Stimulated activated CD4-positive, alpha-beta T cell treated with anti-CD3 and anti-CD28 coated beads, TNF-alpha, amount 100 ng/mL, for 4 hours (primary cell): ENCODE measurements at places on chromosomes 1 and 21.

GRCh38 chr1:10909697-10910680 lies 102.5 kb upstream of the TARDBP start:
- peak; percentile 44 for DNase-seq

DNA sequence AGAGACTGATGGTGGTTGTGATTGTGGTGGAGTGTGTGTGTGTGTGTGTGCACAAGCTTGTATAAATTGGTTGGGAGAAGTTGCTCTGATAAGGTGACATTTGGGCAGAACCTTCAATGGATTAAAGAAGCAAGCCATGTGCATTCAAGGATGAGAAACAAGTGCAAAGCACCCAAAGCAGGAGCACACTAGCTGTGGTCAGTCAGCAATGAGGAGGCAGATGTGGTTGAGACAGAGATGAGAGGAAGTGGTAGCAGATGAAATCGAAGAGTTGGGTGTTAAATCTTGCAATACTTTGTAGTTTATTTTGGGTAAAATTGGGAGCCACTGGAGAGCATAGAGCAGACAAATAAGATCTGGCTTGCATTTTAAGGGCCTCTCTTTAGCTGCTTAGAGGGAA lies 4.4 kb upstream of the PGBD5 start:
- DNase-seq, result no peak

DNA sequence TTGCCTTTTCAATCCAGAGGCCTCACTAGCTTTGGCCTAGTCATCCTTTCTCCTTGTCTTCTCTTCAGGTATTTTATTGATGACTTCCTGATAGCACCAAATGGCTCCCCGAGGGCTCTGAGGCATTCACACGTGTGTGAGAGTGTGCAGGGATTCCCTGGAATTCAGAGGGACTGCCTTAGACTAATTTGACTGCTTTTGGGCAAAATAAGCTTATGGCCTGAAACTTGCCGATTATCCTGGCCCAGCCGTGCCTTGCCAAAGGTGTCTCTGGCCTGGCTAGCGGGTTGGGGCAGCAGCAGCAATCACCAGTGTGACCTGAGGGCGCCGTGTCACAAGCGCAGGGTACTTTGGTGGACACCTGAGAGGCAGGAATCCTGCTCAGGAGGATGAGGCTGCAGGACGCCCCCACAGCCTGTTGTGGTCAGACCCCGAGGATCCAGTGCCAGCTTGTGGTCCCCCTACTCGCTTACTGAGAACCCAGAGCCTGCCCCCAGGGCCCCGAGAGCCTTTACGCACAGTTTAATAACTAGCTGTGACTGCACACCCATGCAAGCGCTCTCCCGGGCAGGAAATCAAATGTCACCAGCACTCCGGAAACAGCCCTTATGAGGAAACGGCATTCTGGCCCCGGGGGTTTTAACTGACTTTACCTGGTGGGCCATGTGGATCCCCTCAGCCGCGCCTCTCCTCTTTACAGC lies 62.8 kb upstream of the PDE9A start:
- DNase-seq, result no peak

GRCh38 chr1:18085387-18086074 lies 22.1 kb upstream of the IGSF21 start:
- DNase-seq, result no peak

- peak; percentile 33 for DNase-seq
Observed at GRCh38 chr1:182616130-182617013, 12.2 kb upstream of the RGS16 start.

DNA sequence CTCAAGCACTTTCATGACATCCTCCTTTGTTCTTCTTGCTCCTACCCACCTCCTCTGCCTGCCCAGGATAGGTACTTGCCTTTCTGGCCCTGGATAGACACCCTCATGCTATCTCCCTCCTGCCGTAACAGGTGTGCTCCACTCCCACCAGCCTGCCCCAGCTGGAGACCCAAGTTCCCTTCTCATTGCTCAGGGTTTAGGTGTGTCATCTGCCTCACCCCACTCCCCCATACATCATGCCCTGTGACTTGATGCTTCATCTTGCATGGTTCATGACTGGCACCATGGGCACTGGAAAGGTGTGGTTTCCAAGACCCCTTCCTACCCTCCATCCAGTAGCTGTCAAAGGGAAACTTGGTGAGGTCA lies 5.9 kb downstream of the RHEX start:
- no peak for DNase-seq

DNA sequence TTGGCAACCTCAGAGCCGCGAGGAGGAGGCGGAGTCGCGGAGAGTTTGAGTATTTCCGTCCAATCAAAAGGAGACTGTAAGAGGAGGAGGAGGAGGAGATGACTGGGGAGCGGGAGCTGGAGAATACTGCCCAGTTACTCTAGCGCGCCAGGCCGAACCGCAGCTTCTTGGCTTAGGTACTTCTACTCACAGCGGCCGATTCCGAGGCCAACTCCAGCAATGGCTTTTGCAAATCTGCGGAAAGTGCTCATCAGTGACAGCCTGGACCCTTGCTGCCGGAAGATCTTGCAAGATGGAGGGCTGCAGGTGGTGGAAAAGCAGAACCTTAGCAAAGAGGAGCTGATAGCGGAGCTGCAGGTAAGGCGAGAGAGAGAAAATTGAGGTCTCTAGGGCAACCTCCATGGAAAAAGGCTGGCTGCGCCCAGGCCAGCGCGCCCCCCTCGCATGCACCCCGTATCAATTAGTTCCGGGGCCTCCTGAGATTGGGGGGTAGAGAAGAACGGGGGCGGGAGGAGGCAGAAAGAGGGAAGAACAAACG lies at the start of gene PHGDH:
PHGDH (plus strand) TSS at position 131 of the 538 bp plus-strand sequence; CDS start at position 220, 89 bp downstream.
- no peak for DNase-seq

DNA sequence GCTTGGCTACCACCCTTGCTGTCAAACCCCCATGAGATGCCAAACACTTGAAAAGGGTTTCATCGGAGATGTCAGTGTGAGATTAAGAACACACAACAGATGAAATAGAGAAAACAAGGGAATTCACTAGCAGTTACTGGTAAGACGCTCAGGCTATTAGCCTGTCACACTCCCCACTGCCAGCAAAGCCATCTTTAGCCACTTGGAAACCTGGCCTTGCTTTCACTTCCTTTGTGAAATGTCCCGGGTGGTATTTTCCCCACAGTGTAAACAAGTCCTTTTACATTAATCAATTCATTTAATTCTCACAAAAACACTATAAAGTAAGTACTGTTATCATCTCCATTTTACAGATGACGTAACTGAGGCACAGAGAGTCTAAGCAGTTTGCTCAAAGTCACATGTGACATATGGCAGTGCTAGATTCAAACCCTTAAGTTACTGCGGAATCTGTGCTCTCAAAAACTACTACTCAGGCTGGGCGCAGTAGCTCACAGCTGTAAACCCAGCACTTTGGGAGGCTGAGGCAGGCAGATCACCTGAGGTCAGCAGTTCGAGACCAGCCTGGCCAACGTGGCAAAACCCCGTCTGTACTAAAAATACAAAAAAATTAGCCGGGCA lies 32.7 kb upstream of the KHDRBS1 start:
- DNase-seq, result no peak

- no peak for DNase-seq
Observed at GRCh38 chr1:167197692-167198091, 23.0 kb upstream of the POU2F1 start.

DNA sequence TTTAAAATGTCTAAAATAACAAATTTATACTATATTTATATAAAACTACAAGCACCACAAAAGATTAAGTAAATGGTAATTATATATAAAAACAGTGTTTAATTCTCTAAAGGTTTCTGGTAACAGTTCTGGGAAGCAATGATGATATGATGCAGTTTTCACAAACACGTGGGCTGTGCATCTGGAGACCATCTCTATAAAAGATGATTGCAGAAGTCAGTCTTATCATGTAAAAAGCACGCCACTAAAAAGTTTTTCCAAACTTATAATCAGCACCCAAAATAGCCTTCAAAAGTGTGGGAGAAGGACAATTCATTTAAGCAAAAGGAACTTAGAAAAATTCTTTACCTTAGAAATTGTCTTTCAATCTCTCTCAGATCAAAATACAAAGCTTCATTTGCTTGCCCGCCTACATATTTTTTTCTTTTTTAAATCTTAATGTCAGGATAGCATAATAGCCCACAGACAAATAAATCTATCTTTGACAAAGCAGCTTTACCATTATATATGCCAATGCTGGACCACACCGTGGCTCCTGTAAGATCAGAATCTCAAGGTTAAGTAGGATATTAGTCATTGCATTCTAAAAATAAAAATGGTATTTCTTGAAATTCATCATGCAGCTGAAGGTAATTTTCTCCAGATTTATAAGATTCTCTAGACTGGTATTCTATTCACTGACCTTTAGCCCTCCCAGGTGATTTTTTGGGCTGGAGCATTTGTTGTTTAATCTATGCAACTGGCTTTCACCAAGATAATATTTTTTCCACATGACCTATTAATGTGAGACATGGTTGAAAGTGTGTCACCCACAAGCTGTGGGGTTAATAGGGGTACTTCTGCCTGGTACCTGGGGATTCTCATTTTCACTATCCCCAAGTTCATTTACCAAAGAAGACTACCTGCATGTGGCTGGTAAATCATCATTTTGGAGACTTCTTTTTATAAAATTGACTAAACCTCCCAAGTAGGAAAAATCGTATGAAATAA lies 189.6 kb upstream of the ST6GALNAC5 start:
- no peak for DNase-seq

GRCh38 chr1:235207209-235207565 lies 46.1 kb upstream of the RBM34 start:
- DNase-seq, result no peak

- no peak for DNase-seq
Observed at GRCh38 chr1:7519181-7519860, 251.8 kb upstream of the VAMP3 start.
